ENCODE measurements at places on chromosomes 3 and 15. TPM values are rescaled to one million over a fixed set of nuclear protein-coding genes. Genes with fewer than 3 reads are reported as not detected.
A peak's percentile ranks its signal among the peaks of the same experiment; 100 is the strongest.

CDAN1 gene
- 15.1 TPM for total RNA-seq

HTR3E gene
- not detected for total RNA-seq

JAGN1 gene
- 33.3 TPM for total RNA-seq

DNA sequence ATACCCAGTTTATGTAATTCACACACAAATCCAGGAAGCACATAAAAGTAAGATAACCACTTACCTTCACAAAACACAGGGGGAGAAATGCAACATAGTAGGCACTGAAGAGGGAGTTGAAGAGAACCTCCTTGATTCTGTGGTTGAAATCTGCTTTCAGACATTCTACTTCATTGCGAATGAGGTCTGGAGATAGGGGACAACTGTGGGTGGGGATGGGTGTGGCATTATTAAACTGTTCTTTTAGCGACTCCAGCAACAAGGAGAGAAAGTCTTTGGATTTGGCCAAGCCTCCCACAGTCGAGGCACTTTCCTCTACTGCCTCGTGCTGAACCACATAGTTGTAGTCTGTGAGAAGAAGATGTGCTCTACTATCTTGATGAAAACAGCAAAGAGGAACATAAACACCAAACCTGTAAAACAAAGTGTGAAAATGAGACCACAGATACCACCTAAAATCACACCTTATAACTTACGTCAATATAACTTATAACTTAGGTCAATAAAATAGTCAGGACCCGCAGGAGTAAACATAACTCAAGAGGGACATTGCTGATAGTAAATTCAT is 25.6 kb downstream of the TMEM39A start:
- peaks cover 42% of the 10 kb centered on the region for H3K36me3 ChIP-seq
- H3K4me3 ChIP-seq = no peak overlapping the region
- no peak overlapping the region for H3K27ac ChIP-seq
- no peak for DNase-seq
- peaks cover 13% of the 10 kb centered on the region for H3K4me1 ChIP-seq
- H3K27me3 ChIP-seq = no peaks in the 10 kb centered on the region

DNA sequence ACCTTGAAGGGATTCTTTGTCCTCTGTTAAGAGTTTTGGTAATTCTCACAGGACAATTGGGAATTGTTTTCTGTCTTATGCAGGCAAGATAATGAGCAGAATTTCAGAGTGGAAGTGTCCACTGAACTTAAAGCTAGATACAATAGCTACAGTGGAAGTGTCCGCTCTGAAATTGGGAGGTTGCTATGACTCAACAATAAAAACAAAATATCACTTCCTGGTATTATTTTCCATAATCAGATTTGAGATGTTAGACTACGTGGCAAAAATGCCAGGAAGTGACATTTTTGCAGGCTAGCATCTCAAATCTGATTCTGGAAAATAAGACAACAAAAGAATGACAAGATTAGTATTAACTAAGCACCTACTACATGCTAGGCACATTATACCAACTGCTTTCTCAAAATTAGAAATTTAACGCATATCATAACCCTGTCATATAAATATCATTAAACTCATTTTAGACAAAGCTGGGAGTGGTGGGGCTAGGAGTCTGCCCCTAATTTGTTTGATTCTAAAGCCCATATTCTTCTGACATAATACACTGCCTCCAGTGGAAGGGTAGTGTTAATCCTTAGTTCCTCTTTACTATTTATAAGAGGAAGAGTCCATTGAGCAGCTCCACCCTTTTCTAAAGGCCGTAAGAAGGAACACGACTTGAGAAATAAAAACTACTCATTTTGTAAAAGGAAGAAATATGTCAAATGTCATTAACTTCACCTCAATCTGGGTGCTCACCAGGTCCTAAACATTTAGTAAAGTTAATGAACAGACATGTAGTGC is 266.9 kb upstream of the STT3B start:
- peak overlapping the region; percentile 38 for H3K27ac ChIP-seq
- H3K4me3 ChIP-seq = no peak overlapping the region
- H3K36me3 ChIP-seq = no peaks in the 10 kb centered on the region
- no peaks in the 10 kb centered on the region for H3K27me3 ChIP-seq
- H3K4me1 ChIP-seq = no peaks in the 10 kb centered on the region
- DNase-seq = no peak

DNA sequence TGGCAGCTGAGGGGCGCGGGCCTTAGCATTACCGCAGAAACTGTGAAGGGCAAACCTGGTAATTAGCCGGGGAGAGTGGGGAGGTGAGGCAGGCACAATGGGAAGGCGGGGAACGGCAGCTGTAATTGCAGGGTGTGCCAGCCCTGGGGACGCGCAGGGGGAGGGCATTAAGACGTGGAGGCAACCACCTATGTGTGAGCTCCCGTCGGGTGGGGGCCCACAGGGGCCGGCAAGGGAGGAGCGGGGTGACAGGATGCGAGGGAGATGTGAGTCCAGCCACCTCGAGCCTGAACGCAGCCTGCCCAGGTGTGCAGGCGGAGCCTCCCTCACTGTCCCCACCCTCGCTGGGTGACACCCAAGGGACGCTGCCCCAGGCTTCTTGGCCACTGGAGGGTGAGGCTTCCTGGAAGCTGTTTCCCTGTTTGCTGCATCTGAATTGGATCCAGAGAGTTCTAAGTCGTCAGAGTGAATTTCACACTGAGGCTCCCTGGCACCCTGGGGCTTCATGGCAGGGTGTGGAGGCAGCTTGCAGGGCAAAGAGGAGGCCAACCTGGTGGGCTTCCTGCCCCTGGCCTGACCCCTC is 130.6 kb upstream of the MEF2A start:
- peaks cover 61% of the 10 kb centered on the region for H3K4me1 ChIP-seq
- H3K36me3 ChIP-seq = no peaks in the 10 kb centered on the region
- DNase-seq = peak; percentile 83
- peak overlapping the region; percentile 74 for H3K27ac ChIP-seq
- no peaks in the 10 kb centered on the region for H3K27me3 ChIP-seq

- no peaks in the 10 kb centered on the region for H3K4me1 ChIP-seq
- no peak overlapping the region for H3K27ac ChIP-seq
- no peaks in the 10 kb centered on the region for H3K36me3 ChIP-seq
- no peaks in the 10 kb centered on the region for H3K27me3 ChIP-seq
- no peak overlapping the region for H3K4me3 ChIP-seq
Observed at GRCh38 chr15:54550954-54551353, 572.7 kb downstream of the UNC13C start.

DNA sequence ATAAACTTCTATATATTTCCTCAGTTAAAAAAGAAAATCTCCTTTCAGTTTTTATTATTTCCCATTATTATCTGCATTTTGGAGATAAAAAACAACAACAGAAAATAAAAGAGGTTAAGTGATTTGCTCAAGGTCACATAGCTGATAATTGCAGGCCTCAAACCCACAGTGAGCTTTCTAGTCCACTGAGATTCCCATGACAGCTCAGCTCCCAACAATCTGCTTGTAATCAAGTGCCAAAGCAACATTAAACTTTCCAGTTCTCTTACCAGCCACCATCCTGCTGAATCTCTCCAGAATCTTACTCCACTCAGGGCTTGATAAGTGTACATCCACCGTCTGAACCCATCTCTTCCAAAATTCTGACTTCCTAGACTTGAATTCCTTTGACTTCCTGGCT is 318.2 kb upstream of the SEMA6D start:
- no peaks in the 10 kb centered on the region for H3K27me3 ChIP-seq
- H3K4me1 ChIP-seq = no peaks in the 10 kb centered on the region
- no peak overlapping the region for H3K27ac ChIP-seq
- no peak for DNase-seq

- H3K4me3 ChIP-seq = no peak overlapping the region
- DNase-seq = no peak
- peak overlapping the region; percentile 71 for H3K27ac ChIP-seq
- peaks cover 4% of the 10 kb centered on the region for H3K36me3 ChIP-seq
Observed at GRCh38 chr3:172518929-172519640, 4.1 kb downstream of the TNFSF10 start.

DNA sequence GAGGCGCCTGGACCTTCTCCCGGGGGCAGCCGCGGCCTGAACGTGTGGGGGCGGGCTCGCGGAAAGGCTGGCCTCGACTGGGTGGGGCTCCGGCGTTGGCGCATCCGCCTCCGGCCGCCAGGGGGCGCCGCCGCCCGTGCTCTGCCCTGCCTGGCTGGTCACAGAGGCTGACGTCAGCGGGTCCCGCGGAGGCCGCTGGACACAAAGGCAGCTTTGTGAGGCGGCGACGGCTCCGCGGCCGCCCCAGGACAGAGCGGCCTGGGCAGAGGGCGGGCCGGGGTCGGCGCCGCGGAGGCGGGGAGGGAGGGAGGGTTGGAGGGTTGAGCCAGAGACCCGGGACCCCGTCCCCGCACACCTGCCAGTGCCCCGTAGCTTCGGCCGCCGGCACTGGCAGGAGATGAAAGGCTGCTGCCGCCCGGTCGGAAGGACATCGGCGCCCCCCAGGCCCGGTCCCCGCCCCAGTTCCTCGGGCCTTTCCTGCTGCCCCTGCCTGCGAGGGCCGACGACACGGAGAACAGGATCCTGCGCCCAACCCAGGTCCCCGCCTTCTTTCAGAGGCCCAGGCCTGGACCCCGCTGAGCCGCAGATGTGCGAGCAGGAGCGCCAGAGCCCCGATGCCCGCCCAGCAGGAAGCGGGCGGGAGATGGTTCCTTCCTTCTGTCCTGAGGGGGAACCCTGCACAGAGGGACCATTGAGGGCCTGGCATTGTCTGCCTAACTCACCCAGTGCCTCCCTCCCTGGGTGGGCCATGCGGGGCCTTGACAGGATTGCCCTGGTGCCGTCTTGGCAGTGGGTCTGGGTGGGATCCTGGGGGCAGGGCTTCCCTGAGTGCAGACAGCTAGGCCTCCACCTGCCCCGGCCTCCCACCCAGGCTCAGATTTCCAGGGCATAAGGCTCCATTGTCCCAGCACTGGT is 8.7 kb upstream of the SEMA3B start:
- H3K27me3 ChIP-seq = no peaks in the 10 kb centered on the region
- peaks cover 77% of the 10 kb centered on the region for H3K4me1 ChIP-seq
- H3K4me3 ChIP-seq = peak overlapping the region; percentile 60
- H3K27ac ChIP-seq = peak overlapping the region; percentile 96

DNA sequence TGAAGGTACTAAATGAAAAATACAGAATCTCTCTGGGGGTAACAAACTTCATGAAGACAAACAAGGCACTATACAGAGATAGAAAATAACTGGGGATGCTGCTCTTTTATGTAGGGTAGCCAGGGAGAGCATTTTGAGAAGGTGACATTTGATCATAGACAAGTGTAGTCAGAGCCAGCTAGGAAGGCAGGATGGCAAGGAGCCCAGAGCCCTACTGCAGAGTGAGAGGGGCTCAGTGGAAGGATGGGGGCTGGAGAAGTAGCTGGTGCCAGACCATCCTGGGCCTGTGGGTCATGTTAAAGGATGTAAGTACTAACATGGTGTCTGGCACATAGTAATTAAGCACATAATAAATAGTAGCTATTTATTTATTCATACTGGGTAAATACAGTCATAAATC is 133.6 kb downstream of the MEIS2 start:
- no peak overlapping the region for H3K27ac ChIP-seq
- no peak for DNase-seq
- H3K4me3 ChIP-seq = no peak overlapping the region
- no peaks in the 10 kb centered on the region for H3K4me1 ChIP-seq

DNA sequence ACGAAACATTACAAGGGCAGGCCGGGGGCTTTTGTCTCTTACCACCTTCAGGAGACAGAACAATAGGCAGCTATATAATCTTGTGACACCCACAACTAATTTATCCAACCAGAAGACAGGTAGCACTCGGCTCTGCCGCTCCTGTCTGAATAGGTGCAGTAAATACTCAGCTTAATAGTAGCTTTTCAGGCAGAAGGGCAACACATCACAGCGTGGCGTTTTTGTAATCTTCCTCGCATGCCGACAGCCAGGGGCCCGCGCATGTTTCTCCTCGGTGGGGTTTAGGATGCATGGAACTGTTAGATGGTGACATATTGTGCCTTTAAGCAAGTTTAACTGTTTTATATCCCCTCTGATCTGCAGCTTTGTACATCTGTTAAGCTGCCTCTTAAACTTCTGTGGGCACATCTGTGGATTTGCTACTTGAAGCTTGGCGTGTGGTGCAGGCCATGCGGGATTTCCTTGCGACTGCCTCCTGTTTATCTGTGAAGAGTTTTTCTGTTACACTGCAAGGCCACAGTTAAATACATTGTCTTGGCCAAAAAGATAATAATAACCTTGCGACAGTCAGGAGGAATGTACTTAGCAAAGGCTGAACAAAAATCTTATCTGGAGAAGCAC is 123.2 kb upstream of the BNIP2 start:
- DNase-seq = no peak
- no peak overlapping the region for H3K4me3 ChIP-seq
- H3K27ac ChIP-seq = no peak overlapping the region
- no peaks in the 10 kb centered on the region for H3K27me3 ChIP-seq
- H3K36me3 ChIP-seq = no peaks in the 10 kb centered on the region

DNA sequence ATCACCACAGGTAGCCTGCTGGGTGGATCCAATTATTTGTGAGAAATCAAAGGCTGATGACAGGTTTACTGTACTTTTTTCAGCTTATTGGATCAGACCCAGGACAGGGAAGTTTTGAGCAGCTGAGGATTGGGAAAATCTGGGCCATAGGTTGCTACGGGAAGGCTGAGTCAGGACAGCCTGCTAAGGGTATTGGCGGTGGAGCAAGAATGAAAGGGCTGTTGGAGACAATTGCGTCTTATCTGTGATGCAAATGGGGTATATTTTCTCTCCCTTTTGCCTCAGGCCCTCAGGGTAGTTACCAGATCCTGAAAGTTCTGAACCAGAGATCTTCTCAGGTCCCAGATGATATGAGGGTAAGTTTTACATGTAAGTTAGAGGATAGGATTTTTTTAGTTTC is 317.7 kb downstream of the EDEM1 start:
- H3K4me1 ChIP-seq = no peaks in the 10 kb centered on the region
- no peak overlapping the region for H3K27ac ChIP-seq
- no peak overlapping the region for H3K4me3 ChIP-seq
- H3K36me3 ChIP-seq = no peaks in the 10 kb centered on the region

GRCh38 chr3:5657106-5657505 is 469.6 kb downstream of the EDEM1 start:
- no peak overlapping the region for H3K4me3 ChIP-seq
- no peaks in the 10 kb centered on the region for H3K27me3 ChIP-seq
- no peaks in the 10 kb centered on the region for H3K36me3 ChIP-seq
- peak; percentile 28 for DNase-seq
- peak overlapping the region; percentile 5 for H3K27ac ChIP-seq
- no peaks in the 10 kb centered on the region for H3K4me1 ChIP-seq

GRCh38 chr3:125612668-125613067 is 17.4 kb upstream of the OSBPL11 start:
- no peaks in the 10 kb centered on the region for H3K27me3 ChIP-seq
- H3K4me3 ChIP-seq = no peak overlapping the region
- no peak overlapping the region for H3K27ac ChIP-seq
- no peaks in the 10 kb centered on the region for H3K4me1 ChIP-seq
- DNase-seq = no peak

- no peaks in the 10 kb centered on the region for H3K27me3 ChIP-seq
- no peaks in the 10 kb centered on the region for H3K36me3 ChIP-seq
- no peak overlapping the region for H3K4me3 ChIP-seq
Observed at GRCh38 chr3:181276358-181276896, 286.9 kb upstream of the DNAJC19 start.

DNA sequence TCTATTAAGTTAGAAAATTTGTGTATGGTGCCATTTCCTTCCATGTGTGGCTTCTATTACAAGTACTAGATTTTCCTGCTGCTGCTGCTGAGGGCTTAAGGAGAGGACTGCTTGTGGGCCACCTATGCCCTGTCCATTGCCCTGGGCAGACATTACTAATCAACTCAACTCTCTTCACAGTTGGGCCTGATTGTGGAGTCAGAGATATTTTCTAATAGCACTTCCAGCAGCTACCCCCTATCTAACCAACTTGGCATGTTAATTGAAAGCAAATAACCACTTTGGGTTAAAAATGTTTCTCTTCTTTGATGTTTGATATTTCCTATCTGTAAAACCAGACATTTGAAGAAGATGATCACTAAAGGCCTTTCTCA is 242.0 kb downstream of the EDEM1 start:
- H3K4me1 ChIP-seq = no peaks in the 10 kb centered on the region
- no peak overlapping the region for H3K27ac ChIP-seq
- DNase-seq = no peak
- no peak overlapping the region for H3K4me3 ChIP-seq
- no peaks in the 10 kb centered on the region for H3K36me3 ChIP-seq
- H3K27me3 ChIP-seq = no peaks in the 10 kb centered on the region

Measured in upper lobe of left lung (tissue), 6 donors.